ENCODE measurements at places on chromosomes 5 and 9.
A peak's percentile ranks its signal among the peaks of the same experiment; 100 is the strongest.

DNA sequence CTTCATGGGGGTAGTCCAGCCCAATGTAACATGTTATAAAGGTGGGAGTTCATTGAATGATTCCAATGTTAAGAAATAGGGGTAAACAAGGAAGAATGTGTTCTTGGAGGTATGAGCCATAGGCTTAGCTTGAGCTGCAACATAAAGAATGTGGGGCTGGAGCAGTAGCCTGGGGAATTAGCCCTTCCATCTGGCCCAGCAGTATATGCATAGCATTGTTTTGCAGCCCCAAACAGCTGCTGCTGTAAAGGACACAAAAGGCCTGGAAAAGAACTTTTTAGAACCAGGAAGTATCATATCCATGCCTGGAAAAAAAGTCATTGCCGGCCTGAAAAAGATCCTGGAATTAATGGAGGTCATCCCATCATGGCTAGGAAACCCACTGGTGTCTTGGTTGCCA, 55.8 kb upstream of the SMARCA2 start:
- DNase-seq, result no peak

GRCh38 chr9:88179062-88179521, 40.8 kb upstream of the SPATA31C2 start:
- DNase-seq, result no peak

- no peak for DNase-seq
These were observed 140.0 kb downstream of the MUSK start for GRCh38 chr9:110808599-110808980.

GRCh38 chr5:113202287-113202686, 225.7 kb downstream of the DCP2 start:
- DNase-seq, result no peak

GRCh38 chr9:68933434-68934328, 80.2 kb downstream of the PRKACG start:
- no peak for DNase-seq

GRCh38 chr5:111194925-111195324, 29.3 kb upstream of the CAMK4 start:
- no peak for DNase-seq

DNA sequence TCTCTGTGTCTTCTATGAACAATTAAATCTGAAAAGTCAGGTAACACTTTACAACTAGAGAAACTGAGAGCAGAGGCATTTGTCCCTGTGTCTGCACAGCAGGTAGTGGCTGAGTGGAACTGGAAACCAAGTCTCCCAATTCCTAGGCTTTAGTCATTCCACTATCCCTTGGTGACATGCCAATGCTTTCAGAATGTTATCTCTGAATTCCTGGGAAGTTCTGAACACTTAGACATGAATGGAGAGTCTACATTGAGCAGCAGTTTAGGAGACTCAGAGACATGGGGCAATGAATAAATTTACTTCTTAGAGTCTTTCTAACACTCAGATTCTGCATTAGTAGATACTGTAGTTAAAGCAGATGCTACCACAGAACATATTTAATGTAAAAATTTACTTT, 94.8 kb upstream of the APC start:
- no peak for DNase-seq

DNA sequence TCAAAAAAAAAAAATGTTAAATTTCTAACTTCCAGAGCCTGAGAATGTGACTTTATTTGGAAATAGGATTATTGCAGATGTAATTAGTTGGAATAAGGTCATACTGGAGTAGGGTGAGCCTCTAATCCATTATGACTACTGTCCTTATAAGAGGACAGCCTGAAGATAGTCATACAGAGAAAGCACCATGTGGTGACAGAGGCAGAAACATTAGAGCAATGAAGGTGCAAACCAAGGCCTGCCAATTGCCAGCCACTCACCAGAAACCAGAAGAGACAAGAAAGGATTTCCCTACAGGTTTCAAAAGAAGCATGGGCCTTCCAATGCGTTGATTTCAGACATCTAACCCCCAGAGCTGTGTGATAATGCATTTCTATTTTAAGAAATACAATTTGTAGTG, 659.2 kb upstream of the CHD1 start:
- DNase-seq, result no peak

- DNase-seq, result no peak
These were observed 242.6 kb downstream of the HSPA4 start for GRCh38 chr5:133294380-133294779.

- no peak for DNase-seq
These were observed 20.2 kb downstream of the FANCC start for GRCh38 chr9:95297316-95297715.

DNA sequence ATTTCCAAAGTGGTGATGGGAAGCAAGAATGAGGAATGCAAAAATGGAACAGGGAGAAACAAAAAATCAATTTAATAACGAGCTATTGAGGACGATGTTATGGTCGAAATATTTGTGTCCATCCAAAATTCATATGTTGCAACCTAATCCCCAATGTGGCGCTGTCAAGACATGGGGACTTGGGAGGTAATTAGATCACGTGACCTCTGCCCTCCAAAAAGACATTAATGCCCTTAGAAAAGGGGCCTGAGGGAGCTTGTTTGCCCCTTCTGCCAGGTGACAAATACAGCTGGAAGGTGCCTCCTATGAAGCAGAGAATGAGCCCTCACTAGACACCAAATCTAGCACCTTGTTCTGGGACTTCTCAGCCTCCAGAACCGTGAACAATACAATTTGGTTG, 315.2 kb upstream of the CDH9 start:
- no peak for DNase-seq

DNA sequence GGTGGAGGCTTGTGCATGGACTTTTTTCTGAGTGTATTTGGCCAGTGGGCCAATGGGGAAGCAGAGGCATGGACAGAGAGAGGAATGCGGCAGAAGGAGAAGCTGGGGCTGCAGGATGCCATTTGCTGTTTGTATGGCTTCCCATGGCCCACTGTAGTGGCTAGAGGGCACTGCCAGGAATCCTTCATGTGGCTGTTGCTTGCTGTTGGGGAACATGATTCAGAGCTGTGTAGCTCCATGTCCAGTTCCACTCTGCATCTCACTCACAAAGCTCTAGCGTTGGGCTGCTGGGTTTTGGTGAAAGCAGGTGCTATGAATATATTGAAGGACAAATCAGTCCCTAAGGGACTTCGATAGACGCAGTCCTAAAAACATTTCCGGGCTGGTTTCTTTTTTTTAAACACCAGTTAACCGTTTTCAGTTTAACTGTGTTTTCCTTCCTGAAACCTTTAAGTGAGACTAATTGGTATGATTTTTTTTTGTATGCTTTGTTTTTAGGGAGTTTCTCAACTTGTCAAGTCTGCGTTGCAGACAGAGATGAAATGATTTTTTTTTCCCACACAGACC, 51.3 kb downstream of the SLC22A5 start:
- DNase-seq, result no peak

DNA sequence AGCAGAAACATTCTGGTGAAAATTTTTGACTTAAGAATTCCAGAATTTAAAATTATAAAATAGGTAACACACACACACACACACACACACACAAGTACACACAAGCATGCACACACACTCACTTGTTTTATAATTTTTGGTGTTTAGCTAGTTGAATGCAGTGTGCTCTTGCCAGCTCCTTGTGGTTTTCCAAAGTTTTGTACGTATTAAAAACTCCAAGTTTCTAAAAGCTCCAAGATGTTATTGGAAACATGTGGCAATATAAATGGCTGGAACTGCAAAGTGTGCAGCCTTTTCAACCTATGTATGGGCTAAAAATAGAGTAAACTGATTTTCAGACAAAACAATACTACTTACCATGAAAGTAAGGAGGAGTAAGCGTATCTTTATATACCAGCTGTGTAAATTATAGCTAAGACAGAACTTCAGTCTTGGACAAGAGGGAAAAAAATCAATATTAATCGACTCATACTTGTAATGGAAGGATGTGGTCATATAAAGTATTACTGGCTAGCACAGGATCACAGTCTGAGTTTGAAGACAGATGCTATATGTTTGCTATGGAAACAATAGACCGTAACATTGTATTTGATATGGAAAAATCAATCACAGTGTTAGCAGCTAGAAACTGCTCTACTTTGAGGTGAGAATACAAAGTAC, 727.1 kb upstream of the GRAMD2B start:
- peak; percentile 88 for DNase-seq

DNA sequence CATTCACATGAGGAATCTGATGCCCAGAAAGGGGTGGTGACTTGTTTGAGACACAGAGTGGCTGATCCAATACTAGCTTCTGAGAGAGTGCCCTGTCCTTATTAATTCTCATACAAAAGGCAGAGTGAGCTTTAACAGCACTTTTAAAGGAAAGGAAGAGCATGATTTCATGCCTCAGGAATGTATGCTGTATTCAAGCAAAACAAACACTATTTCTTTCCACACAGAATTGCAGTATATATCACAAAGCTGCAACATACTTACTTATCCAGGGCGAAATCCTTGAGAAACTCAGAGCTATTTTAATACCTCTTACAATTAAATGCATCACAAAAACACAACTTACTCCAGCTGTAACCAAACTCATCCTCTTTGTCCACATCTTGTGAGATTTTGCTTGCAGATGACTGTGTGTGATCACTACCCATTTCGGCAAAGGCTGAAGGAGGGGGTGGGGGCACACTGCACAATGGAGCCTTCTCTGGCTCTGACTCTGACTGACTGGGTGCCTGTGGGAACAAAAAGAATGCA, 139.8 kb downstream of the MPDZ start:
- peak; percentile 85 for DNase-seq

DNA sequence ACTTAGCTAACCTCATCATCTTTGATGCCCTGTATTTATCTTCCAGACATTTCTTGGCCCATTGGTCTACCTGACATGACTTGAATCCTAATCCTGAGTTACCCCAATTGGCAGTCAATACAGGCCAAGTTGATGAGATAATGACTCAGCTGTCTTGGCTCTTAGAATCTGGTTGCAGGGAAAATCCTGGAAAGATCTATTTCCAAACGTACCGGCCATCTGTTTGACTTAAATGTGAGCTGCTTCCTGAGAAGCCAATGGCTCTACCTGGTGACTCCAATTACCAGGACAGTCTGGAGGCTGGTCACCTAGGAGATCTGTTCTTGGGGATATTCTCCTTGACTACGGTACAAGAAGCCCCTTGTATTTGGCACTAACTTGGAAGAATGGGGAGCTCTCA, 475.2 kb upstream of the BRINP1 start:
- DNase-seq, result no peak

- peak; percentile 4 for DNase-seq
These were observed 94.7 kb downstream of the DIRAS2 start for GRCh38 chr9:90547896-90548295.

- no peak for DNase-seq
These were observed 47.2 kb downstream of the GLDC start for GRCh38 chr9:6598249-6598725.

GRCh38 chr5:6365977-6366590, 12.3 kb downstream of the MED10 start:
- DNase-seq, result no peak
